Stomach (tissue), 19 donors: ENCODE measurements at places on chromosomes 7 and 10. TPM values are rescaled to one million over a fixed set of nuclear protein-coding genes. Genes with fewer than 3 reads are reported as not detected.

The CALHM1 gene
- not detected for total RNA-seq

The MARVELD1 gene
- total RNA-seq: 9.0 TPM

DNA sequence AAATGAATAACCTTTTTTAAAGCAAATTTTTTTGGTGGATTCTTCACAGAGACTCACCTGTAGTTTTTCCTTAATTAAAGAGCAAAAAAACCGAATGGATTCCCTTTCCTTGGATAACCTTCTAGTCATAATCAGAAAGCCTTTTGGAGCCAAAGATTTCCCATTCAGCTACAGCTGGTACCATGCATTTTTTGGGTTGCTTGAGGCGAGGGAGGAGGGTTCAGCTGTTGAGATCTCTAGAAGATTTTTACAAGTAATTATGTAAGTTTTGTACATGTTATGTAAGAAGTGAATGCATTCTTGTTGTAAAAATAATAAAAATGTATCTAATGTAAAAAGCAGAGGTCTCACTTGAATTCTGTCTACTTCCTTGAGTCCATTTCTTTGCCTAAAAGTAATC is 463.2 kb downstream of the SORCS3 start:
- no peak overlapping the region for H3K4me3 ChIP-seq
- no peaks in the 10 kb centered on the region for H3K4me1 ChIP-seq
- no peak overlapping the region for H3K27ac ChIP-seq
- no peaks in the 10 kb centered on the region for H3K27me3 ChIP-seq
- H3K36me3 ChIP-seq: no peaks in the 10 kb centered on the region
- DNase-seq: no peak

GRCh38 chr10:37710831-37711616 is 146.4 kb downstream of the ZNF248 start:
- H3K27me3 ChIP-seq: no peaks in the 10 kb centered on the region
- H3K36me3 ChIP-seq: no peaks in the 10 kb centered on the region
- no peak overlapping the region for H3K4me3 ChIP-seq
- no peaks in the 10 kb centered on the region for H3K4me1 ChIP-seq
- no peak overlapping the region for H3K27ac ChIP-seq

GRCh38 chr7:38303866-38304265 is 30.4 kb upstream of the TARP start:
- no peak overlapping the region for H3K27ac ChIP-seq
- H3K27me3 ChIP-seq: no peaks in the 10 kb centered on the region
- no peaks in the 10 kb centered on the region for H3K36me3 ChIP-seq
- DNase-seq: no peak

GRCh38 chr7:39451901-39452300 is 114.3 kb upstream of the YAE1 start:
- no peak overlapping the region for H3K4me3 ChIP-seq
- no peak for DNase-seq
- H3K27me3 ChIP-seq: no peaks in the 10 kb centered on the region
- H3K27ac ChIP-seq: no peak overlapping the region
- no peaks in the 10 kb centered on the region for H3K4me1 ChIP-seq

- H3K4me3 ChIP-seq: no peak overlapping the region
- no peaks in the 10 kb centered on the region for H3K4me1 ChIP-seq
- no peaks in the 10 kb centered on the region for H3K36me3 ChIP-seq
- peak; percentile 35 for DNase-seq
Measured at GRCh38 chr7:1422512-1423263, 36.6 kb downstream of the MICALL2 start.

GRCh38 chr7:34107276-34107675 is 201.9 kb downstream of the BMPER start:
- no peak for DNase-seq
- no peak overlapping the region for H3K27ac ChIP-seq
- H3K36me3 ChIP-seq: no peaks in the 10 kb centered on the region
- H3K4me3 ChIP-seq: no peak overlapping the region

- no peaks in the 10 kb centered on the region for H3K27me3 ChIP-seq
- H3K36me3 ChIP-seq: no peaks in the 10 kb centered on the region
- H3K27ac ChIP-seq: peak overlapping the region; percentile 79
- DNase-seq: no peak
Measured at GRCh38 chr7:95632609-95633008, 36.3 kb upstream of the PDK4 start.

DNA sequence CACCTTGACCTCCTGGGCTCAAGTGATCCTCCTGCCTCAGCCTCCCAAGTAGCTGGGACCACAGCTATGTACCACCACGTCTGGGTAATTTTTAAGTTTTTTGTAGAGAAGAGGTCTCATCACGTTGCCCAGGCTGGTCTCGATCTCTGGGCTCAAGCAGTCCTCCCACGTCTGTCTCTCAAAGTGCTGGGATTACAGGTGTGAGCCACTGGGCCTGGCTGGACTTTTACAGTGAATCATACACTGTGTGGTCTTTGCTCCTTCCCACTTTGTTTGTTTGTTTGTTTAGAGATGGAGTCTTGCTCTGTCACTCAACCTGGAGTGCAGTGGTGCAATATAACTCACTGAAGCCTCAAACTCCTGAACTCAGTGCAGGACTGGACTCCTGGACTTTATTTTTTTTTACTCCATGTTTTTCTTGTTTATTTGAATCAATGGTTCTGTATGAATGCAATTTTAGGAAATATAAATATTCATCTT is 12.5 kb downstream of the PPIA start:
- no peaks in the 10 kb centered on the region for H3K27me3 ChIP-seq
- no peak overlapping the region for H3K27ac ChIP-seq
- no peak overlapping the region for H3K4me3 ChIP-seq
- H3K4me1 ChIP-seq: no peaks in the 10 kb centered on the region
- peaks cover 17% of the 10 kb centered on the region for H3K36me3 ChIP-seq
- no peak for DNase-seq

DNA sequence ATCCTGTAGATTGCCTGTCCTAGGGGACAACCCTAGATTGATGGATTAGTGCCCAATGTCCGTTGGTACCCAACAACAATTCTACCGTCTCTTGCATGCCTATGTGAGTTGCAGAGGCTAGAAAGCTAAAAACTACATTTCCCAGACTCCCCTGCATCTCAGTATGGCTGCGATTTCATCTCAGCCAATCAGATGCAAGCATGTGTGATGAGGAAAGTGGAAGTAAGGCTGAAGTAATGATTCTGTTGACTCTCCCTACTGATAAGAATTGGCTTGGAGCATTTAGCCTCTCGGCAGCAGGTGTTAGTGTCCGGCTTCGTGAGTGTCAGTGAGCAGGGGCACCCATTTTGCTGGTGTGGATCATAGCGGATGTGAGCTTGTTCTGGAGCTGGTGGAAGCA is 171.9 kb downstream of the FGFR2 start:
- H3K27ac ChIP-seq: no peak overlapping the region
- H3K4me3 ChIP-seq: no peak overlapping the region
- no peak for DNase-seq

DNA sequence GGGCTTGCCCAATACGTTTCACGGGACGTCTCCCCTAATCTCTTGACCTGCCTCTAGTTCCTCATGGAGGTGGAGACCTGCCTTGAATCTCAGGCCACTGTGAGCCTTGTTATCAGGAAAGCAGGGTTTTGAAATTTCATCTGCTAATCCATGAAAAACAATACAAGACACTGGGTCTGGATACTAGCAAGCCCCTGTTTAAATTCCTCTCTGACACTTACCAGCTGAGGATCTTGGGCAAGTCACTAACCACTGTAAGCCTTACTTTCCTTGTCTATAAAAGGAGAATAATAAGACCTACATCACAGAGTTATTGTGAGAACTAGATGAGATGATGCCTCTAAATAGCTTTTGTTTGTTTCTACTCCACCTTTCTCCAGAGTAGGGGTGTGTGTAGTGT is 303.6 kb downstream of the FGFR2 start:
- DNase-seq: no peak
- no peaks in the 10 kb centered on the region for H3K4me1 ChIP-seq

- H3K4me3 ChIP-seq: no peak overlapping the region
- no peak overlapping the region for H3K27ac ChIP-seq
- H3K27me3 ChIP-seq: peaks cover 15% of the 10 kb centered on the region
- DNase-seq: no peak
- H3K36me3 ChIP-seq: no peaks in the 10 kb centered on the region
- H3K4me1 ChIP-seq: no peaks in the 10 kb centered on the region
Measured at GRCh38 chr10:96325719-96326373, 21.6 kb downstream of the DNTT start.

GRCh38 chr7:142714375-142714774 is 34.9 kb upstream of the PRSS1 start:
- no peak overlapping the region for H3K27ac ChIP-seq
- no peak overlapping the region for H3K4me3 ChIP-seq
- H3K27me3 ChIP-seq: no peaks in the 10 kb centered on the region
- DNase-seq: no peak
- no peaks in the 10 kb centered on the region for H3K4me1 ChIP-seq

GRCh38 chr7:138705167-138705566 is 4.0 kb upstream of the SVOPL start:
- DNase-seq: no peak
- H3K36me3 ChIP-seq: no peaks in the 10 kb centered on the region
- no peaks in the 10 kb centered on the region for H3K27me3 ChIP-seq
